ENCODE measurements at places on chromosomes 3 and 15. TPM values are rescaled to one million over a fixed set of nuclear protein-coding genes. Genes with fewer than 3 reads are reported as not detected.

- H3K4me3 ChIP-seq = peak overlapping the region; percentile 66
- H3K27ac ChIP-seq = peak overlapping the region; percentile 97
- peaks cover 14% of the 10 kb centered on the region for H3K36me3 ChIP-seq
Measured at GRCh38 chr15:66803182-66803729, 101.2 kb downstream of the SMAD6 start.

Gene CPNE9
- not detected for total RNA-seq

DNA sequence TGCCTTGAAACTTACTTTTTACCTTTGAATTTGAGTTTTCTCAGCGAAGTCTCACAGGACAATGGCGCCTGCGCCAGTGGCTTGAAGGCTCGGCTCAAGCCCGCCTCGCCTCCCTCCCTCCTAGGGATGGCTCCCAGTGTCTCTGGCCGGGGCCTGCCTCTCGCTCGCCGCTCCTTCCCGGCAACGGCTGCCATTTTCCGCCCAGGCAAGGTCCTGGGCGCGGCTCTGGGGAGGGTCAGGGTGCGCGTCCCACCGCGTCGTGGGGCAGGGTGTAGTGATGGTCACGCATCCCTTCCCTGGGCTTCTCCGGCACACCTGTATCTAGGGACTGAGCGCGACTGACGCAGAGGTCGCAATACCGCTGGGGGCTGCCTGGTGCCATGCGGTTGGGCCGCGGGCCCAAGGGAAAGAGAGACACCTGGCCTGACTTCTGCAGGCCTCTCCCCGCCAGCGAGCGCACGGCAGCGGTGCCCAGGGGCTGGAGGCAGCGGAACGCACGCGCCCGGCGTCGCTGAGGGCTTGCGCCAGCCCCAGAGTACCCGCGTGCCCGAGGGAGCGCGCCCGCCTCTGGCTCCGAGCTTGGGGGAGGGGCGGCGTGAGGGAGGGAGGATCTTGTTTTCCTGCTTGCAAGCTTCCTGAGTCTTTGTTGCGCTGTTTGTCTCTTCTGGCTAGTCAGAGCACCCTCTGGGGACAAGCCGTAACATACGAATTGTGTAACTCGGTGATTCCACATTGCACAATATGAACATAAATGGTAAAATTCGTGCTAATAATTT, 20.7 kb upstream of the FEM1B start:
- peak overlapping the region; percentile 67 for H3K27ac ChIP-seq
- H3K36me3 ChIP-seq = no peaks in the 10 kb centered on the region
- DNase-seq = peak; percentile 77
- peaks cover 13% of the 10 kb centered on the region for H3K4me1 ChIP-seq
- peak overlapping the region; percentile 78 for H3K4me3 ChIP-seq

- H3K27ac ChIP-seq = no peak overlapping the region
- no peak overlapping the region for H3K4me3 ChIP-seq
- H3K36me3 ChIP-seq = peaks cover 30% of the 10 kb centered on the region
- H3K4me1 ChIP-seq = peaks cover 37% of the 10 kb centered on the region
- DNase-seq = no peak
Measured at GRCh38 chr15:59646277-59646676, 11.0 kb downstream of the GTF2A2 start.

- DNase-seq = no peak
- peaks cover 12% of the 10 kb centered on the region for H3K27me3 ChIP-seq
- H3K27ac ChIP-seq = no peak overlapping the region
- no peak overlapping the region for H3K4me3 ChIP-seq
- H3K4me1 ChIP-seq = peaks cover 14% of the 10 kb centered on the region
Measured at GRCh38 chr3:186477876-186478275, 66.3 kb downstream of the CRYGS start.

Gene DNASE1L3
- not detected for total RNA-seq

DNA sequence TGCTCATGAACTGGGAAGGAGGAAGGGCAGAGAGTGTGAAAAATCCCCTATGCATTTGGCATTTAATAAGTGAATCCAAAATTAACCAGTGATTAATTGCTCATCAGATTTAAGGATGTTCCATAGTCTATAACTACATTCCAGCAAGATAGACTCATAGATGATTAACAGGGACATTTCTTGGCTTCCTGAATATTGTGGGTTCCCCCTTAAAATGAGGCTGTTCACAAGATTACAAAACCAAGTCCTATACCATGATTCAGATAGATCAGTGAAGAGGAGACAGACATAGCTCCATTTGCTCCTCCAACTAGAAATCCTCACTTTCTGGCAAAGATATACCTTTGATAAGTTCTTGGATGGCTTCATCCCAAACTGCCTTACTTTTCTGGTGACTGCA, 15.4 kb downstream of the RASGRP1 start:
- peak; percentile 52 for DNase-seq
- H3K4me1 ChIP-seq = peaks cover 43% of the 10 kb centered on the region
- no peaks in the 10 kb centered on the region for H3K36me3 ChIP-seq
- peak overlapping the region; percentile 28 for H3K4me3 ChIP-seq
- no peaks in the 10 kb centered on the region for H3K27me3 ChIP-seq

- H3K4me1 ChIP-seq = peaks cover 53% of the 10 kb centered on the region
- DNase-seq = peak; percentile 64
- H3K4me3 ChIP-seq = no peak overlapping the region
- H3K27me3 ChIP-seq = no peaks in the 10 kb centered on the region
- H3K36me3 ChIP-seq = peaks cover 5% of the 10 kb centered on the region
Measured at GRCh38 chr3:21477541-21478288, 273.3 kb downstream of the ZNF385D start.

DNA sequence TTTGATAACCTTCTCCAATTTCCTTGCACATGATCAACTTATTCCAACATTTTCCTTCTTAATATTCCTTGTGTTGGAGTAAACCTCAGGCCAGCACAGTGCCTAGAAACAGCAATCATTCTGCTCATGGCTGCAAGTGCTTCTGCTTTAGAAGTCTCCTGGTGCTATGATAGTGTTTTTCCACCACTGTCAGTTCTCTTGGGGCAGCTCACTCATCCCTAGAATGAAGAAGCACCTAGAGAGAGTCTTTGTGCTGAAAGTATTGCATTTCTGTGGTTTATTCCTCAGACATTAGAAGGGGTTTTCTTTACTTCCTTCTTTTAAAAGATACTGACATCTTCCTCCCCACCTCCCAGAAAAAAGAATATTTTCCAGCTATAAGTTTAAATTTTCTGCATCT, 183.5 kb downstream of the RYR3 start:
- DNase-seq = no peak
- H3K4me1 ChIP-seq = no peaks in the 10 kb centered on the region
- no peaks in the 10 kb centered on the region for H3K36me3 ChIP-seq
- peaks cover 3% of the 10 kb centered on the region for H3K27me3 ChIP-seq
- H3K27ac ChIP-seq = no peak overlapping the region

DNA sequence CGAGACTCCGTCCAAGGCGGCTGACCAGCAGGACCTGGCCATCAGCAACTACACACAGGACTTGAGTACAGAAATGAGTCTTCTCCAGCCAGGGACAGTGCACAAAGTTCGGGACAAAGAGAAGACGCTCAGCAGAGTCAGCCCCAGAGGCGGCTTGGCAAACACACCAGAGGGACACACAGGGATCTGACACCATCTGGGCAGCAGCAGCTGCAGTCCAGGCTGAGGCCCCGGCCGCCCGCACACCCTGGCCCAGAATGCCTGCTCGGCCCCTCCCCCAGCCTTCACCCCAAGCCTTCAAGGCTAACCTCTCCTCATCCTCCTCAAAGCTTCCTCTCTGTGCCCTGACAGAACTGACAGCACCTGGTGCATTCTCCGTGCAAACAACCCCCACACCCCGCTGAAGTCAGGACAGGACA, 61.1 kb downstream of the XXYLT1 start:
- H3K4me3 ChIP-seq = peak overlapping the region; percentile 81
- peaks cover 53% of the 10 kb centered on the region for H3K4me1 ChIP-seq
- H3K27ac ChIP-seq = peak overlapping the region; percentile 98
- H3K36me3 ChIP-seq = peaks cover 9% of the 10 kb centered on the region
- peak; percentile 57 for DNase-seq

- H3K27ac ChIP-seq = no peak overlapping the region
- no peaks in the 10 kb centered on the region for H3K36me3 ChIP-seq
- DNase-seq = no peak
- H3K4me1 ChIP-seq = no peaks in the 10 kb centered on the region
Measured at GRCh38 chr3:59300733-59301132, 250.9 kb upstream of the CFAP20DC start.

DNA sequence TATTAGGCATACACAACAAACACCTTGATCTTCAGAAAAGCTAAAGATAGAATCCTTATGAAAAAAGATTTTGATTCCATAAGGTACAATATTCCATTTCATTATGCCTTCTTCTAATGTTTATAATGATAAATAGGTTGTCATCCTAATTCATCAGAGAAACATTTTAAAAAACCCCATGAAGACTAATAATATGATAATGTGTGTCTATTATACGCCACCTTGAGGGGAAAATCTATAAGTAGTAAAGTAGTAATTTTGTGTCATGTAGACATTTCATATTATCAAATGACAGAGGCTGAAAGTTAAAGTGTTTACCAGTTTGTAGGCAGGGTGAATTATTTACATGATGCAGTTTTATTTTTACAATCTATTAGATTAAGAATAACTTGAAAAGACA, 524.3 kb downstream of the GBE1 start:
- no peak for DNase-seq
- no peaks in the 10 kb centered on the region for H3K4me1 ChIP-seq
- no peak overlapping the region for H3K4me3 ChIP-seq
- no peaks in the 10 kb centered on the region for H3K36me3 ChIP-seq

GRCh38 chr3:99568663-99569335, 69.6 kb upstream of the COL8A1 start:
- no peak overlapping the region for H3K27ac ChIP-seq
- DNase-seq = no peak
- no peak overlapping the region for H3K4me3 ChIP-seq
- peaks cover 13% of the 10 kb centered on the region for H3K36me3 ChIP-seq
- no peaks in the 10 kb centered on the region for H3K27me3 ChIP-seq
